Smooth muscle cell of trachea (primary cell): ENCODE measurements at places on chromosomes 1 and 21. TPM values are rescaled to one million over a fixed set of nuclear protein-coding genes. Genes with fewer than 3 reads are reported as not detected.

SLC26A9 gene
- not detected in 2 replicates for total RNA-seq

CDCA8 gene
- 1.5 and 16.4 TPM in 2 replicates for total RNA-seq

LINGO4 gene
- not detected in 2 replicates for total RNA-seq

MANEAL gene
- 0.15 and 1.8 TPM in 2 replicates for total RNA-seq

LCE1D gene
- total RNA-seq: not detected in 2 replicates

EPHA2 gene
- total RNA-seq: 4.2 and 10.1 TPM in 2 replicates

GPR161 gene
- total RNA-seq: 15.3 and 26.8 TPM in 2 replicates

IL23R gene
- total RNA-seq: not detected in 2 replicates

RGS13 gene
- not detected in 2 replicates for total RNA-seq

CACNA1S gene
- total RNA-seq: not detected in 2 replicates

PROK1 gene
- total RNA-seq: not detected in 2 replicates

APCS gene
- not detected in 2 replicates for total RNA-seq

MEGF6 gene
- 1.2 and 5.3 TPM in 2 replicates for total RNA-seq

S100A2 gene
- 3.3 and 6.0 TPM in 2 replicates for total RNA-seq

CHIA gene
- total RNA-seq: not detected in 2 replicates

ALX3 gene
- total RNA-seq: not detected in 2 replicates

PTPRF gene
- total RNA-seq: 24.4 and 59.2 TPM in 2 replicates

PGBD5 gene
- total RNA-seq: 1.7 TPM in 1 of 2 replicates, not detected in the other

GPR25 gene
- not detected in 2 replicates for total RNA-seq

KRTAP13-1 gene
- not detected in 2 replicates for total RNA-seq

EDN2 gene
- total RNA-seq: 0.33 TPM in 1 of 2 replicates, not detected in the other

YOD1 gene
- total RNA-seq: 5.1 and 6.0 TPM in 2 replicates

CRABP2 gene
- total RNA-seq: 248 and 256 TPM in 2 replicates

TRAF3IP3 gene
- not detected in 2 replicates for total RNA-seq

SPATA46 gene
- total RNA-seq: not detected in 2 replicates

ABCA4 gene
- total RNA-seq: 0.17 TPM in 1 of 2 replicates, not detected in the other

SLC35D1 gene
- 14.9 and 18.2 TPM in 2 replicates for total RNA-seq

PIAS3 gene
- total RNA-seq: 13.7 and 14.7 TPM in 2 replicates

PLEKHA6 gene
- total RNA-seq: 2.3 and 7.4 TPM in 2 replicates

OR10K2 gene
- not detected in 2 replicates for total RNA-seq

OR2T3 gene
- total RNA-seq: not detected in 2 replicates

ZNF593OS gene
- not detected in 2 replicates for total RNA-seq

OR6N1 gene
- not detected in 2 replicates for total RNA-seq

AXDND1 gene
- total RNA-seq: 0.17 and 0.29 TPM in 2 replicates

LYPD8 gene
- not detected in 2 replicates for total RNA-seq

NGF gene
- 5.7 and 10.1 TPM in 2 replicates for total RNA-seq

CR2 gene
- under 0.01 TPM in 1 of 2 replicates, not detected in the other for total RNA-seq

FALEC gene
- 1.5 TPM in 1 of 2 replicates, not detected in the other for total RNA-seq

AMY1A gene
- total RNA-seq: not detected in 2 replicates

PIGM gene
- 4.3 and 4.9 TPM in 2 replicates for total RNA-seq

FCAMR gene
- not detected in 2 replicates for total RNA-seq

ANGPTL3 gene
- total RNA-seq: not detected in 2 replicates

NPHS2 gene
- not detected in 2 replicates for total RNA-seq

CA6 gene
- not detected in 2 replicates for total RNA-seq

OR2L13 gene
- not detected in 2 replicates for total RNA-seq

KIF17 gene
- 1.5 and 4.1 TPM in 2 replicates for total RNA-seq
